Activated CD4-positive, alpha-beta T cell treated with anti-CD3 and anti-CD28 coated beads, Interleukin-2, amount 50 U/mL, for 1 hour (primary cell): ENCODE measurements at places on chromosomes 7 and 10.
A peak's percentile ranks its signal among the peaks of the same experiment; 100 is the strongest.

DNA sequence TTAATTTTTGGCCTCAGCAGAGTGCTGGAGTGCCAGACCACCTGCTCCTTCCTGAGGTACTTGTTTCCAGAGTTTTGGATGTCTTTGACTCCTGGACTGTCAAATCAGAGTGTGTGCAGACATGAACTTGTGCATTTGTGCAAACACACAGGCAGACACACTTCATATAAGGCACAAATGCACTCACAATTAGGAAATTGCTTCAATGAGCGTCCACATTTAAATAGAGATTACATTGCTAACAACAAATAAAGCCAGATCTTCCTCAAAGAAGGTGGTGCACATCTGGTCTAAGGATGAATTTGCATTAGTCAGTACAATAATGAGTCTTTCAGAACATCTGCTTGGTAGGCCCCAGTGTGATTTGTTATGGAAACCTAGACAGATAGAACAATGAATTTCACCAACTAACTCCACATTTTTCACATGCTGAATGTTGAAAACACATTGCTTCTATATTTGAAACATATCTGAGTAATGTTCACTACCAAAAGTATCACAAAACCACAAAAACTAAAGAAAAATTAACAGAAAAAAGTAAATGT is 266.7 kb upstream of the INHBA start:
- DNase-seq: no peak

DNA sequence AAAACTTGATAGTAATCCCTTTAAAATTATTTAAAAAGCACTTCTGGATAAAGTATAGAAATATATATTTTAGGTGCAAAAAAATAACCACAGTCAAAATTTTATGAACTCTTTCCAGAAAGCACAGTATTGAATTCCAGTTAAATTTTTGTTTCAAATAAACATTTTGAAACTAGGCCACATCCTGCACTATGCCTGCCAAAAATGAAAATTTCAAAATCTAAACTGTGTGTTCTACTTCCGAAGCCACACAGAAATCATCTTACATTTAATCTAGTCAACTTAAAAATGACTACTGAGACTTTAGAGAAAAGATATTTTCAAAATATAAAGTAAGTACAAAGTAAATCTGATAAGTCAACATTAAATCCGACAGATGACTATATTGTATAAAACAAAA is 50.0 kb downstream of the MAGI2 start:
- no peak for DNase-seq

DNA sequence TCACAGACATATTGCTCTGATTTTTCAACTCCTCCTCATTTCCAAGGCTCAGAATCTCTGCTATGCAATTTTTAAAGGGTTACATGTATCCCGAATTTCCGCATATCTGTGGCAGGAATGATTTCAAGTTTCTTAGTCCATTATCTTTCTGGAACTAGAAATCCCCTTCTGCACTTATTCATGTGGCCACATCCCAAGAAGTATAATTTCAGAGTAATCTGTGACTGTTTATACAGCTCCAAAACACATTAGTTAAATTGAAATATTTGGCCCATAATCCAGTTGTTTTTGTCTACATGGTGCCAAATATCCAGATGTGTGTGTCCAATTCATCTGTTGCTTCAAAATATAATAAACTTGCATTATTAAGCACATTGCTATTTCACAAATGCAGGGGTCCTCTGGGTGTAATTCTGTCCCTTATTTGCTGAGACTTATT is 271.2 kb downstream of the ARHGAP12 start:
- no peak for DNase-seq

GRCh38 chr7:20444030-20444800 is 113.5 kb downstream of the ITGB8 start:
- no peak for DNase-seq

GRCh38 chr7:66921918-66922486 is 977 bp downstream of the TMEM248 start:
- DNase-seq: peak; percentile 21

DNA sequence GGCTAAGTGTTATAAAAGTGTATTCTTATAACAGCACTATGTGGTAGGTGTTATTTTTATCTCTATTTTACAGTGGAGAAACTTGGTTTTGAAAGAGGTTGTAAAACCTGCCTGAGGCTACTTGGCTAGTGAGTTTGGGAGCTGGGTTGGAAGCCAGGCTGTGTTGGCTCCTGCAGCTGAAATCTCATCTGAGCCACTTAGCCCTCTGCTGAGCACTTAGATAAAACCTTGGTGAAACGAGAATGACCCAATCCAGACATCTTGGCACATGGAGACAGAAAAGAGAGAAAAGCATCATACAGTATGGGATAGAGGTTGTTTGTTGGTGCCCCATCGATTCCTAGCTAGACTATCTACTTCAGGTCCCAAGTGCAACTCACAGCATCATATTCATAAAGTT is 37.4 kb downstream of the BLNK start:
- no peak for DNase-seq

GRCh38 chr7:71095266-71095860 is 36.6 kb upstream of the GALNT17 start:
- DNase-seq: no peak

DNA sequence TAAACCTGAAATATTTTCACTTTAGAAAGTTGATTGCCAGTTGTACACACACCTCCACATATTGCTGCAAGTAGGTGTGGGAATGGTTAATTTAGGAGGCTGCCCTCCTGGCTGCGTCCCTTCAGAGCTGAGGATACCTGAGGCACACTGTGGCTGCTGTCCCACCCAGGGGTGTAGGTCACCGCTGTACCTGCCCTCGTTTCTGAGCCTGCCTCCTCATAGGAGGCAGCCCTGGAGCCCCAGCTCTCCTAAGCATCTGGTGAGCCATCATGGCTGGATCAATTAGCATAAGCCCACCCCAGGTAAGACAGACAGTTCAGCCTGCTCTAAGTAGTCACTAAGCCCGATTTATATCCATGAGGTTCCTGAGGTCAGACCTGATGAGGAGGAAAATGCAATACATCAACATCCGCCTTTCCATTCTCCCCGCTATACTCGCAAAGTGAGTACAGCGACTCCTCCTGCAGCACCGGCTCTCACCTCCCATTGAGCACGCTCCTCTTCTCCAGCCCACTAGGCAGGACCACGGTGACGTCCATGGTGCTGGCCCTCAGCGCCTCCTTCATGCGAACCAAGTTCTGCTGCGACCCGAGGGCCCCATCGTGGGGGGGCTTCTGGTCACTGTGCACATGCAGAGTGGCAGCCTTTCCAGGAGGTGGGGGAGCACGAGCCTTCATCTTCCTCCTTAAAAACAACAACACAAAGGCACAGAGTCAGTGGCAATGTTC is 97.2 kb downstream of the COBL start:
- DNase-seq: no peak

GRCh38 chr7:15439853-15440252 is 122.0 kb downstream of the AGMO start:
- no peak for DNase-seq

DNA sequence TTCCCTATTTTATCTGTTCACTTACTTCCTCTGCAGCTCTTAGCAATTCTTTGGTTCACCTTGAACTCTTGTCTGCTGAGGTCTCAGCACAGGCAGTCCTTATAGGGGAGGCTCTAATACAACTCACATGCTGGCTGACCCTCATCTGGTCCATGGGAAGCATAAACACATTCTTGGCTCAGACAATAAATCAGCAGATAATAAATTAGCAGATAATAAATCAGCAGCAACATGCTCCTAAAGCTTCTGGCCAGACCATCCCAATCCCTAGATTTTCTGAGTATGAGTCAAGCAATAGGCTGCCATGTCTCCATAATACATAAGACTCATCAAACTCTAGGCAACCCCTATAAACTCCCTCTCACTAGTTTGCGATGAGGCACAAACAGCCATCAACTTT is 208.6 kb upstream of the STEAP4 start:
- no peak for DNase-seq

GRCh38 chr10:98260752-98261151 is 7.2 kb downstream of the LOXL4 start:
- no peak for DNase-seq

GRCh38 chr10:99630991-99631390 is 10.8 kb upstream of the SLC25A28 start:
- no peak for DNase-seq

DNA sequence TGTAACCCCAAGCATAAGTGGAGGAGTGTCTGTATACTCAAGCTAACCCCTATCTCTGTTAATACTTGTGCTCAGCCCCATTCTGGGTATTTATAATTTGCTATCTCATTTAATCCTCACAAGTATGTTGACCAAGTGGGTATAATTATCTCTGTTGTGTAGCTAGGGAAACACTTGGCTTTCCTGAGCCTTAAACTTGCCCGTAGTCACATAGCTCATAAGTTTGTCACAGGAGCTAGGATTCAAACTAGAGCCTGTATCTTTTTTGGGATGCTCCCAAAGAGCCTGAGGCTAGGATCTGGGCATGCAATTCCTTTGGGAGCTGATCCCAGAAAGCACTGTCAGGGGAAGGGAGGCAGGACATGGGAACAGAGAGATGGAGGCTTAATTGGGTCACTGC is 377.4 kb downstream of the GALNT17 start:
- no peak for DNase-seq

DNA sequence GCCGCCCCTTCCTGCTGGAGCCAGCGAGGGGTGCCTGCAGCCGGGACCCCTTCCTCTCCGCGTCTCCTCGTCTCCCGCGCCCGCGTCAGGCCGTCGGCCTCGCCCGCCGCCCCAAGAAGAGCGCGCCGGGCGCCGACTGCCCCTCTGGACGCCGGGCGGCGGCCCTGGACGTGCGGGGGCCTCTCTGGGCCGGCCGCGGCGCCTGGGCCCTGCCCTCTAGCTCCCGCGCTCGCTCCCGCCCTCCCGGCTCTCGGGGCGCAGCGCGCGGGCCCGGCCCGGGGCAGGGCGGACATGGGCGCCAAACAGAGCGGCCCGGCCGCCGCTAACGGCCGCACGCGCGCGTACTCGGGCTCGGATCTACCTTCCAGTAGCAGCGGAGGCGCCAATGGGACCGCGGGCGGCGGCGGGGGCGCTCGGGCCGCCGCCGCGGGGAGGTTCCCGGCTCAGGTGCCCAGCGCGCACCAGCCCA is 704 bp downstream of the ZNRF2 start:
- DNase-seq: peak; percentile 39

DNA sequence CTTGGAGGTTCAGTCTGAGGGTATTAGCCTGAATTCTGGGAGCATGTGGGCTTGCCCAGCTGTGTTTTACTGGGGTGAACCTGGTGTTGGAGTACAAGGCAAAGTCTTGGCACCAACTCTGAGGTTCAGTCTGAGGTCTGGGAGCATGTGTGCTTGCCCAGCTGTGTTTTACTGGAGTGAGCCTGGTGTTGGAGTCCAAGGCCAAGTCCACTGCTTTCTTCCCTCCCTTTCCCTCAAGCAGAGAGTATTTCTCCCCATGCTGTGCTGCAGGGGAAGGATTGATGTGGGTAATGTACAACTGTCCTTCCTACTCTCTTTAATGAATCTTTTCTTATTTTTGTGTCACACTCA is 236.1 kb downstream of the NXPH1 start:
- DNase-seq: no peak

- DNase-seq: peak; percentile 32
Observed at GRCh38 chr7:4682621-4683042, 537 bp downstream of the FOXK1 start.

- no peak for DNase-seq
Observed at GRCh38 chr10:57979956-57980355, 287.7 kb downstream of the IPMK start.

DNA sequence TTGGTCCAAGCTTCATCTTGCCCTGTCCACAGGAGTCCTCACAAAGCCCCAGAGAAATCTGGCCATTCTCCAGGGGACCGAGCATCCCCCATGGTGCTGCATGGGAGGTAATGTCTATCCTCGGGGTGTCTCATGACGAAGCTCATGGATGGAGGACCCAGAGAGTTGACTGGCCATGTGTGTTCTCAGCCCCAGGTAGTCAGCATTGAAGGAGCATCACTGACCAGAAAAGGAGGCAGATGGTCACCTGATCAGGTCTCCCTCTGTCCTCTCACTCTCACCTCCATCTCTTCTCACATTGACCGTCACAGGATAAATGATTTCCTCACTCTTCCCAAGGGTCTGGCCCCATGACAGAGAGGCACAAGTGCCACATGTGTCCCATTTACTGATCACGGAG is 33.4 kb upstream of the GDF10 start:
- DNase-seq: no peak

GRCh38 chr7:3710531-3710930 is 409.5 kb downstream of the SDK1 start:
- no peak for DNase-seq

DNA sequence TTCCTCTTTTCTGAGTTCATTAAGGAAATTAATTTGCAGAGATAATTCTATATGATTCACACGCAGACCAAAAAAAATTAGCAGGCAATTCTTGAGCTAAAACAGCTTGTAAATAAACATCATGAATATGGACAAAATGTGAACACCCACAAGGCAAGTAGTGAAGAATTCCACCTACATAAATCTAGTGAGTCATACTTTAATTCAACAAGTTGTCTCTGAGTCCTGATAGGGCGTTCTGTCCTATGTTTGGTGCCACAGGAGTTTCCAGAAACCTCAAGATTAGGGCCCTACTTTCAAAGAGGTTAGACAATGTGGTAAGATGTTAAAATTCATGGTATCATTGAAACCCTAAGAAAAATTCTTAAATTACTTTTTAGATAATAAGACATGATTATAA is 122.3 kb downstream of the SGMS1 start:
- DNase-seq: no peak

- no peak for DNase-seq
Observed at GRCh38 chr7:42238709-42239366, 1.8 kb upstream of the GLI3 start.

- DNase-seq: no peak
Observed at GRCh38 chr7:31986878-31987518, 83.2 kb downstream of the PDE1C start.

DNA sequence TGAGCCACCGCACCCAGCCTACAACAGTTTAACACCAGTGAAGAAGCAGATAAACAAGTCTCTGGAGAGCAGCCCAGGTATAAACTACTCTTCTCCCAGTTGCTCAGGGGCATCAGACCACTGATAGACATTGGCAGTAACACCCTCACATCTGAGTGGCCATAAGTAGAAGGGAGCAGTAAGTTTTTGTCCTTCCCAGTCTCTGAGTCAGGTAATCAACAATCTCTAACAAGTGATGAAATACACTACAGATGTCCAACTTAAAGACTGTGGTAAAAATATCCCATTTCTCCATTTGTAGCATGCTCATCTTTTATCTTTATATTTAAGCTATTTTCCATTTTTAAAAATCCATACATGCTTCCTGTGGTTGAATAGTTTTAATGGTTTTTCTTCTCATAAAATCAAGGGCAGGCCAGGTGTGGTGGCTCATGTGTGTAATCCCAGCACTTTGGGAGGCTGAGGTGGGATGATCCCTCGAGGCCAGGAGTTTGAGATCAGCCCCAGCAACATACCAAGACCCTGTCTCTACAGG is 78.6 kb downstream of the GSAP start:
- no peak for DNase-seq

GRCh38 chr7:272631-273030 is 17.3 kb upstream of the FOXL3 start:
- no peak for DNase-seq

DNA sequence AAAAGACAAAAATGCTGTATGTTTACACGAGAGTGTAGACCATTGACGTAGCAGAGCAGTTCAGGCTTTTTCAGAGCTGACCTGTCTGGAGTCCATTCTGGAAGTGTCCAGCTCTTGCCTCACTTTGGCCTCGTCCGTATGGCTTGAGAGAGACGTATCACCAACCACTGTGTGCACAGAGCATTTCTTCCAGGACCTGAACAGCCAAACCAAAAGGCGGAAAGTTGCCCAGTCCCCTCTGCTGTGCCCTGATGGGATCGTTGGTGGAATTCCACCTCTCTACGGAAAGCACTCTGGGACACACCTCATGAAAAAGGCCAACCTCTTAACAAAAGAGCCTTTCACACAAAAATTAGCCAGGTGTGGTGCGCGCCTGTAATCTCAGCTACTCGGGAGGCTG is 184.7 kb upstream of the SH2B2 start:
- DNase-seq: no peak
